Activated naive CD4-positive, alpha-beta T cell (primary cell): ENCODE measurements at places on chromosomes 6 and 20.

GRCh38 chr6:129515004-129515403 lies 195.0 kb downstream of the ARHGAP18 start:
- DNase-seq: no peak

DNA sequence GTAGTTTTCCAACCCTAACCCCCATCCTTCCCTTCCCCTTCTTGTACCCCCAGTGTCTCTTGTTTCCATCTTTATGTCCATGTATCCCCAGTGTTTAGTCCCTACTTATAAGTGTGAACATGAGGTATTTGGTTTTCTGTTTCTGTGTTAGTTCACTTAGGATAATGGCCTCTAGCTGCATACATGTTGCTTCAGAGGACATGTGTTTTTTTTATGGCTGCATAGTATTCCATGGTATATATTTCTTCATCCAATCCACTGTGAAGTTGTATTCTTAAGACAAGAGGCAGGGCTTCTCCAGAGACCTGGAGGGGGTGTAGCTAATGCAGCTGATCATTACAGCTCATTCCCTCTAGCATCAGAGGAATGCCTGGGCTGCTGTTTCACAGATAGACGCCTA lies 4.2 kb downstream of the DNAH8 start:
- no peak for DNase-seq

GRCh38 chr6:30964075-30964474 lies 19.4 kb upstream of the MUC21 start:
- no peak for DNase-seq

DNA sequence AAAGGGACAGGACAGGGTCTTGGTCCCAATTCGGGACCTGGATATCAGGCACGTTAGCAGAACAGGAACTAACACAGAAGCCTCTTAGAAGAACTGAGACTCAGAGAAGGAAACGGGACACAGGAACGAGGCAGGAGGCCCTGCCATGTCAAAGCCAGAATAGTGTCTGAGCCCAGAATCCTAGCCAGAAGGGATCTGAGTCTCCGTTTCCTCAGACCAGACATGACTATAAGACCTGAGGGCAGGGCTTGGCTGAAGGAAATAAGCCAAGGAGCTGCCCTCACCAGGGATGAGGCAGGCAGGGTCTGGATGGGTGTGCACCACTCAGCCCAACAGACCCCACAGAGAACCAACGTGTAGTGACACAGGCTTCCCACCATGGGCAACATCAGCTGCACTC lies 40.3 kb downstream of the TRERF1 start:
- no peak for DNase-seq

GRCh38 chr20:58127701-58128111 lies 100.7 kb downstream of the ANKRD60 start:
- DNase-seq: no peak

DNA sequence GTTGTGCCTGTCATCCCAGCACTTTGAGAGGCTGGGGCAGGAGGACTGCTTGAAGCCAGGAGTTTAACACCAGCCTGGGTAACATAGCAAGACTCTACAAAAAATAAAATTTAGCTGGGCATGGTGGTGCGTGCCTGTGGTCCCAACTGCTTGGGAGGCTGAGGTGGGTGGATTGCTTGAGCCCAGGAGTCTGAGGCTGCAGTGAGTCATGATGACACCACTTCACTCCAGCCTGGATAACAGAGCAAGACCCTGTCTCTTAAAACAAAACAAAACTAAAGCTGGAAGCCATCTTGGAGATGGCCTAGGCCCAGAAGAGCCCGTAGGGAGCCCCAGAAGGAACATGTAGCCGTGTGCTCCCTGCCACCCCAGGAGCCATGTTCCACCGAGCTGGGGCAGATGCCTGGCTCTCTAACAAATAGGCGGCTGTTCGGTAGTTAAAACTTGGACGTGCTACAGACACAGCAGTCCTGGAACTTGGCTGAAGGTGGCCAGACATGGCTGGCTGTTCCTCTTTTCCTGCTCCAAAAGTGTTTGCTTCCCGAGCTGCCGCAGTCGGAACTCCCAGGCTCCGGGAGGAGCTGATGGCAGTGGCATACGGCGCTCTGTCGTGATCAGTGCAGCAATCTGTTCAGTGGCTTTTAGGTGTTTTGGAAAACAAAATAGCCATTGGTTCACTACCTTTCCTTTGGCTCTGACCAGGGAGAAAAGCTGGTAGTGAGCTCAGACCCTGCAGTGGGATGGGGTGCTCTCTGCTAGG lies 37.0 kb downstream of the DYNLT1 start:
- no peak for DNase-seq

GRCh38 chr6:5303682-5304081 lies 42.4 kb downstream of the FARS2 start:
- DNase-seq: no peak

DNA sequence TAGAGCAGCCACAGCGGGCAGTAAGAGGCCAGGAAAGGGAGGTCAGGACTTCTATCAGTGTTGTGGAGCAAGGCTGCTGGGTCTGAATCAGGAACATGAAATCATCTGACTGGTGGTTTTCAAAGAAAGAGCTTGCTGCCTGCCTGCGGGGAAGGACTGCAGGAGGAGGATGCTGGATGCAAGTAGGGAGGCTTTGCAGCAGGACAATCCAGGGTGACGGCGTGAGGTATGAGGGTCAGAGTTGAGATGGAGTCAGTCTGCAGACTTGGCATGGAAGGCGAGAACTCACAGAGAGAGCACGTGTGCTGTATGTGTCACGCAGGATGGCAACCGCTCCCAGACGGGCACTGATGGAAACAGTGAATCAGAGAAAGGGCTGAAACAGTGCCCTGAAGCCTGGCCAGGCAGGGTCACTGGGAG lies 59.2 kb upstream of the CD93 start:
- no peak for DNase-seq

DNA sequence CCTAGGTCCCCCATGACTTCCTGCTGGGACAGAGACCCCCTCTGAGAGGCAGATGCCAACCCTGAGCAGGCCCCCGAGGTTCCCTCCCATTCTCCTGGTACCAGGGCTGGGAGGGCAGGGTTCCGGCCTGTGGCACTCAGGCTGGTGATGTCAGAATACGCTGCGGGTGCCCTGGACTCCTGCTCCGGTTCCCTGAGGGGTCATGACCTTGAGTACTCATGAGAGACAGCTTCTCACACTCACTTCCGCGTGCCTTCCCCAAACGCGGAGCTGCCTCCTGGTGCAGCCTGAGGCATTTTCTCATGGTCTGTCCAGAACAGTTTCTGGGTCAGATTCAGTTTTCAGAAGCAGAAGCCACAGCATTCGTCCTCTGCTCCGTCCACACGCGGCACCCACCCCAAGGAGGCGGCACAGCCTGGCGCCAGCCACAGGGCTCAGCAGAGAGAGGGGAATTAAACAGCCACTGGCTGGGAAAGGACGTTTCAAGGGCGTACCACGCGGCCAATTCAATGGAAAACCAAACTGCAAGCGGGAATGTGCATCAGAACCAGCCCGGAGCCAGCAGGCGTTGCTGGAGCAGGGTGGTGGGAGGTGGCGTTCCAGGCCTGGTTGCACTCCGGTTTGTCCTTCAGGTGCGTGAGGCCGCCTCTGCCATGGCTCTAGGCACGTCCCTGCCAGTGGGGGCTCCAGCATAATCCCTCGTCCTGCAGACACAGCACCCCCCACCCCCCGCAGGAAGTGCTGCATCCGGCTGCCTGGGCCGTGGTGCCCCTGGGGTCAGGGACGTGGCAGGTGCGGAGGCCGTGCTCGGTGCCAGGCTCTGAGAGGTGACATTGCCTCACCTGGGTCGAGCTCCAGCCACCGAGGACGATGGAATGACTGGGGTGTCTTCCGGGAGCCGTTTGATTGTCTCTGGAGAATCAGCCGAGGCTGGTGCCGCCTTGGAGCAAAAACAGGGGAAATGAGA lies 58.3 kb upstream of the BHLHE23 start:
- no peak for DNase-seq

GRCh38 chr20:32526125-32526524 lies 59.0 kb downstream of the NOL4L start:
- DNase-seq: no peak

GRCh38 chr20:63325021-63325471 lies 32.1 kb downstream of the COL20A1 start:
- no peak for DNase-seq
